H4 (cell line): ENCODE measurements at places on chromosomes 11 and 22. TPM values are rescaled to one million over a fixed set of nuclear protein-coding genes. Genes with fewer than 3 reads are reported as not detected.

DNA sequence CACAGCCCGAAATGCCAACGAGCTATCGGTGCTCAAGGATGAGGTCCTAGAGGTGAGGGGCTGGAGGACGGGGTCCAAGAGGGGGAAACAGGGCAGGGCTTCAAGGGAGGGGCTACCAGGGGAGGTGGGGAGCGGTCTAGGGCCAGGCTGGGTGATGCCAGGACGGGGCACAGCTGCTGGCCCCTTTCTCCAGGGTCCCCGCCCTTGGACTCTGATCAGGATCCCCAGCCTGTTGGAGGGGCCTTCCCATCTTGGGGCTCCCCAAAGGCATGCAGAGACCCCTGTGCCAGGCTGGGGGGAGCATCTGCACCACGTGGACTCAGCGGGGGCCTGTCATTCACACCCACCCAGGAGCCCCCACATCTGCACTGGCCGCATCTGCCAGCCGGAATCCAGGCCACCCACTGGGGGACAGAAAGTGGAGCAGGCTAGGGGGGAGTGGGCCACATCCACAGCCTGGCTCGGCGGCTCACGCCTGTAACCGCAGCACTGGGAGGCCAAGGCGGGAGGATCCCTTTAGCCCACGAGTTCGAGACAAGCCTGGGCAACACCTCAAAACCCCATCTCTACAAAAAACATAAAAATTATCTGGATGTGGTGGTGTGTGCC lies 18.9 kb downstream of the EPS8L2 start:
- DNase-seq: no peak

DNA sequence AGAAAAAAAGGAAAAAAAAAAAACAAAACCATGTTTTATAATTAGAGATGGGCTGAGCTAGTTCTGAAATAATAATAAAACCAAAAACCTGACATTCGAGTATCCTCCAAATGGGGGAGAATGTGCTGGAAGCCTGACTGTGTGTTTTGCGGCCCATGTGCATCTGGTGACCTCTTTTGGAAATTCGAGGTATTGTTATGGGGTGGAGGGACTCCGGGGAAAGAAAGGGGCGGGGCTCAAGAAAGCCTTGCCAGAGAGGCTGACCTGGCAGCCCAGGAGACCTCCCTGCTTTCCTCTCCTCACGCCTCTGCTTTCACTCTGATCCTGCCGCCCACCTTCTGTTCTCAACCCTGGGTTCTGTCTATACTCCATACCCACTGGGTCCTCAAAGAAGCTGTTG lies 72.9 kb downstream of the CTTN start:
- DNase-seq: peak; percentile 40

MFNG gene
- total RNA-seq: 0.08 TPM in 1 of 2 replicates, not detected in the other

CDHR5 gene
- not detected in 2 replicates for total RNA-seq

GRCh38 chr11:86243396-86243795 lies 1.2 kb upstream of the EED start:
- no peak for DNase-seq

ZNF215 gene
- 10.7 TPM in 2 replicates for total RNA-seq

GRCh38 chr22:21047035-21047661 lies 1.4 kb downstream of the LRRC74B start:
- DNase-seq: no peak

DNA sequence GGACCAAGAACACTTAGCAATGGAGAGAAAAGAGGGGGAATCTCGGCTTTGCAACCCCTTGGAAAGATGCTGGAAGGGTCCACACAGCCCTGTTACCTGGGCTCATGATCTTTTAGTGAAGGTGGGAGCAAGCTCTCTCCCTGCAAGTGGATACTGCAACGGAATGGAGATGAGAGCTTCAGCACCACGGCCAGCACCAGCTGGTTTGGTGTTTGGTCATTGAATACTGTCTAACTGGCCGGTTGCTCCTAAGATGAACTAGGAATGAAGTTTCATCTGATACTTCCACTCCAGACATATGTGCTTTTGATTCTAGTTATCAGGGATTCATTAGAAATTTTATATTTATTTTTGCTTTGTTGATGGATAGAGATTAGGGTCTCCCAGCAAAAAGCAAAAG lies 16.3 kb downstream of the HTR3A start:
- DNase-seq: no peak

SIK2 gene
- total RNA-seq: 7.7 and 8.9 TPM in 2 replicates

GRCh38 chr11:40602866-40603552 lies 856.4 kb downstream of the LRRC4C start:
- DNase-seq: no peak

GPR83 gene
- 0.06 TPM in 1 of 2 replicates, not detected in the other for total RNA-seq

DNA sequence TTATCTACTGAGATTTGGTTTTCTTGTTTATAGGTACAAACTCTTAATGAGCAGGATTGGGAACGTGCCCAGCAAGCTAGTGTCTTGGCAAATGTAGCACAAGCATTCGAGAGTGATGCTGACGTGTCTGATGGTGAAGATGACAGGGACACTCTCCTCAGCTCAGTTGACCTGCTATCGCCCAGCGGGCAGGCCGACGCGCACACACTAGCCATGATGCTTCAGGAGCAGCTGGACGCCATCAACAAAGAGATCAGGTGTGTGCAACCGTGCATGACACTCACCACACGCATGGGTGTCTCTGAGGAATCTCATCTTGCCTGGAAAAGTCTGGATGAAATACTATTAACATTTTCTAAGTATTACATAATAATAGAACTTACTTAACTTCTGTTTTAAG lies 54.7 kb upstream of the CTTN start:
- no peak for DNase-seq

DNA sequence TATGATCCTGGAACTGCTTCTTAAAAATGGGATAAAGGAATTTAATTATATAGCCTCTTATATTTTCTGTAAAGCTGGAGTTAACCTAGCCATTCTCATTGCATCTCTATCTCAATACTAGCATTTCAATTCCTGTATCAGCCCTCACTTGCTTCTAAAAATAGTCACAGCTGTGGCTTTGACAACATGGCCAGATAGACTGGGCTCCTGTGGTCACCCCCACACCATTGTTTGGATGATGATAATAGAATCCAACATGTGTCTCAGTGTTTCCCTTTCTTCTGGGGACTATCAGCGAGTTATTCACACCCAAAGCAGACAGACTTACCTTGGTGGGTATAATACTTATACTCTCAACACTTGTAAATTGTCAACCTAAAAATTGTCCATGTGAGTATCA lies 6.9 kb downstream of the VWA5A start:
- DNase-seq: no peak

GRCh38 chr11:46682773-46683752 lies 17.4 kb downstream of the ARHGAP1 start:
- DNase-seq: no peak

FXYD6 gene
- 12.8 and 15.8 TPM in 2 replicates for total RNA-seq

KRTAP5-7 gene
- total RNA-seq: not detected in 2 replicates

OR51B5 gene
- total RNA-seq: 28.2 and 31.4 TPM in 2 replicates
